Frontal cortex (tissue), 4 donors: ENCODE measurements at places on chromosomes 1 and 21. TPM values are rescaled to one million over a fixed set of nuclear protein-coding genes. Genes with fewer than 3 reads are reported as not detected.

DNA sequence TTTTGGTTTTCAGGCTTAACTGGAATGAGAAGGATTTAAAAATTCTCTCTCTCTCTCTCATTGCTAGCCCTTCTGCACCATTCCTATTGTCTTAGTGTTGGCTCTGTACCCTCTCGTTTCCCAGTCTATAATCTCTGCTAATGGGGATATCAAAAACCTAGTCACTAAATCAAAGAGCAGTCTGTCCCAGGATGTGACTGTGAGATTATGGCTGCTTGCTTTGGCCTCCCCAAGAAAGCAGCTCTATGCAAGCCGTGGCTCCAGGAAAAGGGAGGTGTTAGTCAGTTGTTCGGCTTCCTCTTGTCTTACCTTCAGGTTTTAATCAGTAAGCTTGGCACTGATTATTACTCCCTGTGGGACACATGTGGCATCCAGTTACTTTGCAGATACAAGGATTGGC lies 468.8 kb downstream of the USP25 start:
- DNase-seq: no peak

DNA sequence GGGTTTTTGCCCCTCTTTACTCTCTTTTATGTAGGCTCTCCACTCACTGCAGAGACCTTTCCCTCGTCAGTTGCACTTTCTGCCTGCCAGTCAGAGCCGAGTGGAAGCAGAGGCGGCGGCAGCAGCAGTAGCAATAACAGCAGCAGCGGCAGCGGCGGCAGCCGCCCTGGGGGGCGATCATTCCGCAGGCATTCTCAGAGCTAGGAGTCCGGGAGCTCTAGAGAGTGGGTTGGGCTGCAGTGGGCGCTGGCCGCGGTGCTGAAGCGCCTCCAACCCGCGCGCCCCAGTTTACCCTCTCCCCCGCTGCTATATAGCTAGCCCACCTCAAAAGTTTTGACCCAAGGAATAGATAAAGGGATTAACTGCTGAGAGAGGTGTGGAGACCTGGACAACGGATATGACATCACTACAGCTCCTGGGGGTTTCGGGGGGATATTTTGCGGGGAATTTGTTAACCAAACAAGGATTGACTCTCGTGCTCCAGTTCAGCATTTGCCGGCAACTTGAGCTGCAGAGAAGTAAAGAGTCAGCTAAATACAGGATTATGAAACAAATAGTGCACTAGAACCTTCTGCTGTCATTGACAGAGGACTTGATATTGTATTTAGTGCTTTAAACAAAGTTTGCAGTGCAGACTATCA lies at the start of gene OLFM3:
TSS of gene OLFM3 (minus strand) at position 102 of the 641 bp plus-strand sequence.
- DNase-seq: no peak

The TRIM45 gene
- total RNA-seq: 3.7 TPM

The FNDC5 gene
- 15.5 TPM for total RNA-seq

DNA sequence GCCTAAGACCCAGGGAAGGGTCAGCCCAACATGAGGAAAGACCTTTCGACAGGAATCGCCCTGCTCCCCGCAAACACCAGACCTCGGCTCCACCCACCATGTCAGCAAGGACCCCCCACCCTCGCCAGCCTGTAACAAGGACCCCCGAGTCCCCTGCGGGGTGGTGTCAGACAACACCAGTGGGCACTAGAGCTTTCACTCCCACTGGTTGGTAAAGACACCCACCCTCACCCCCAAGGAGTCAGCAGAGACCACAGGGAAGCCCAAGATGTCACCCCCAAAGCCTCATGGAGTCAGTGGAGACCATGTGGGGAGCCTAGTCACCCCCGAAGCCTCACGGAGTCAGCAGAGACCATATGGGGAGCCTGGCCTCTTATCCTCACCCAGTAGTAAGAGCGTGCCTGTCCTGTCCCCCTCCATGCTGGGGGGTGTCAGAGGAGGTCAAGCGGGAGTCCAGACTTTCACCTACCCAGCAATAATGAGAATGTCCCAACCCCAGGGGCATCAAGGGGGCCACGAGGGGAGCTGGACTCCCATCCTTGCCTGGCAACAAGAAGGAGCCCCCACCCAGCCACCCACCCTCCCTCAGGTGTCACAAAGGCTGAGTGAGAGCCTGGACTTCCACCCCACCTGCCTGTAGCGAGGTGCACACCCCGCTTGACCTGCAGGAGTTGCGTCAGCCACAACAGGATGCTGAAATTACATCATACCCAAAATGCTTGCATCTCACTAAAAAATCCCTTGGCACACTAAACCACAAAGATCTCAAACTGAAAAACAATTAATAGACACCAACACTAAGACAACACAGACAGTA lies 24.8 kb downstream of the SLC19A1 start:
- no peak for DNase-seq

The LCE1B gene
- not detected for total RNA-seq

- no peak for DNase-seq
Observed at GRCh38 chr1:59506952-59507351, 210.1 kb downstream of the FGGY start.

GRCh38 chr1:207825719-207826556 lies 74.1 kb downstream of the CD46 start:
- no peak for DNase-seq
